ENCODE measurements at places on chromosomes 6 and 20. TPM values are rescaled to one million over a fixed set of nuclear protein-coding genes. Genes with fewer than 3 reads are reported as not detected.
A peak's percentile ranks its signal among the peaks of the same experiment; 100 is the strongest.

DNA sequence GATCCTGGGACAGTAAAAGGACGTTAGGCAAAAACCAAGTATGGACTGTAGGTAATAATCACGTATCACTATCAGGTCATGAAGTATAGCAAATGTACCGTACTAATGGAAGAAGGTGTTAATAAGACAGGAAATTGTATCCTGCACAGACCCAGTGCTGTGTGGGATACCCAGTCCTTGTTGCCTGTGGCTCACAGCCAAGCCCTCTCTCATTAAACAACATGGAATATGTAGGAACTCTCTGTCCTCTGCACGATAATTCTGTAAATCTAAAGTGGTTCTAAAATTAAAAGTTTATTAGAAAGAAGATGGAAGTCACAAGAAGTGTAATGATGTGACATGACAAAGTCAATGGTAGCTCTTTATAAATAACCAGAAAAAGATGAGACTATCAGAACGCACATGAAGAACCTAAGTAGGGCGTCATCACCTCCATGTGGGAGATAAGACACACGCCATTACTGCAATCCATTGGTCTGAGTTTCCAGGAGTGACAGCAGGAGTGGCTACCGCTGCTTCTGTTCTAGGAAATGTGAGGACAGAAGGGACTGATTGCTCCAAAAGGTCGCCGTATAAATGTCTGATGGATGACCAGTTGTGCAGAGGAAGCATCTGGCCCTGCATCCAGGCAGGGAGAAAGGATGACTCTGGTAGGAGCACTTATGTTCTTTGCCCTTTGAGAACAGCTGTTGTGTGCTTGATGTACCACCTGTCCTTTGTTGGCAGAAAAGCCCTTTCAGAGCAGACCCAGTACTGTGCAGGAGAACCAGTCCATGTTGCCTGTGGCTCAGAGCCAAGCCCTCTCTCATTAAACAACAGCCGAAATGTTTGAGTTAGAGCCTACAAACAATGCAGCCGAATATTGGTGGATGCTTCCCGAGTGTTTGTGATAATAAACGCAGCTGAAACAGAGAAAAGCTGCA is 125.6 kb downstream of the FIG4 start:
- DNase-seq: no peak

GRCh38 chr20:507761-508332 is 35.7 kb downstream of the CSNK2A1 start:
- DNase-seq: no peak

DNA sequence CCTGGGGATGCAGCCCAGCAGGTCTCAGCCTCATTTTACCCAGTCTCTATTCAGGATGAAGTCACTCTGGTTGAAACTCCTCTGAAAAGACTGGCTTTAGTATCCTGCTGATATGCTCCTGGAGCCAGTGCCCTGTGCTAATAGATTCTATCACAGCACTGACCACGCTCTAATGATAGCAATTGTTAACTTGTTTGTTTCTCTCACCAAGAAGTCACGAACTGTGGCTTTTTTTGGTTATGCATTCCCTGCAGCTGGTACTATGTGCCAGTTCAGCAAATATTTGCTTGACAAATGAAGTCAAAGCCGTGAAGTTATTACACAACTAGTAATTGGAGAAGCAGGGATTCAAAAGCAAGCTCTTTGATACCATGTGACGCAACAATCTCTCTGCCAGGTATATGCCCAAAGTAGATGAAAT is 754.6 kb downstream of the KIF16B start:
- no peak for DNase-seq

PCSK2 gene
- 1.5 TPM for total RNA-seq

BPI gene
- not detected for total RNA-seq

DNA sequence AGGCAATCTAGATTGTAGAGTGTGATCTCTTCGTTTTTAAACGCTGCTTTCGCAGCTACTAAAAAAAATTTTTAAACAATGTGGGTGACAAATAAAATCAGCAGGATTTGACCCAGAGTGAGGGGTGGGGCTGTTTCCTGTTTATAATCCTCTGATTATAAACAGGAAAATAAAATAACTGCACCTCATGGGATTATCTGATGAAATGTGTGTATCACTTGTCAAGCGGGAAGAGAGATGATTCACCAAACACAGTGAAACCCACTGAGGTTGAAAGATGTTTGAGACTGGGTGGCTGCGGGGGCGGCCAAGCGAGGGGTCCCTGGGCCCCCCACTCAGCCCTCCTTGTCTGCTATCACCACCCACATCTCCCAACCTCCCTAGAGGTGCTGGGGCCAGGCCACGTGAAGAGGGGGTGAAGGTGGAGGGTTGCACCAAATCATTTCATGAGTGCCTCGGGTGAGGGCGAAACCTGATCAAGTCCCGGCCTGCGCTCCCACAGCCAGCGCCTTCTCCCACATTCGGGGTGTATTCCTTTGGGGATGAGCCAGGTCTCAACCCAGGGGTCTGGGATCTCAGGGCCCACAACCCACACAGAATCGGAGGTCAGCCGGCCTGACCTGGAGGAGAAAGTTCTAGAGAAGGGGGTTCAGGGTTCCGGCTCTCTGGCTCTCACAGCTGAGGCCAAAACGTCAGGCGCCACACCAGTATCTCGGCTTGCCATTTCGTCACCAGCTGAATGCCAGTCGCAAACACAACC is 212.5 kb downstream of the BMP7 start:
- DNase-seq: no peak

LAMA5 gene
- total RNA-seq: 113 TPM

GRCh38 chr6:129575378-129576118 is 134.4 kb downstream of the ARHGAP18 start:
- no peak for DNase-seq

RIPOR2 gene
- total RNA-seq: 5.4 TPM

RFX6 gene
- not detected for total RNA-seq

DNA sequence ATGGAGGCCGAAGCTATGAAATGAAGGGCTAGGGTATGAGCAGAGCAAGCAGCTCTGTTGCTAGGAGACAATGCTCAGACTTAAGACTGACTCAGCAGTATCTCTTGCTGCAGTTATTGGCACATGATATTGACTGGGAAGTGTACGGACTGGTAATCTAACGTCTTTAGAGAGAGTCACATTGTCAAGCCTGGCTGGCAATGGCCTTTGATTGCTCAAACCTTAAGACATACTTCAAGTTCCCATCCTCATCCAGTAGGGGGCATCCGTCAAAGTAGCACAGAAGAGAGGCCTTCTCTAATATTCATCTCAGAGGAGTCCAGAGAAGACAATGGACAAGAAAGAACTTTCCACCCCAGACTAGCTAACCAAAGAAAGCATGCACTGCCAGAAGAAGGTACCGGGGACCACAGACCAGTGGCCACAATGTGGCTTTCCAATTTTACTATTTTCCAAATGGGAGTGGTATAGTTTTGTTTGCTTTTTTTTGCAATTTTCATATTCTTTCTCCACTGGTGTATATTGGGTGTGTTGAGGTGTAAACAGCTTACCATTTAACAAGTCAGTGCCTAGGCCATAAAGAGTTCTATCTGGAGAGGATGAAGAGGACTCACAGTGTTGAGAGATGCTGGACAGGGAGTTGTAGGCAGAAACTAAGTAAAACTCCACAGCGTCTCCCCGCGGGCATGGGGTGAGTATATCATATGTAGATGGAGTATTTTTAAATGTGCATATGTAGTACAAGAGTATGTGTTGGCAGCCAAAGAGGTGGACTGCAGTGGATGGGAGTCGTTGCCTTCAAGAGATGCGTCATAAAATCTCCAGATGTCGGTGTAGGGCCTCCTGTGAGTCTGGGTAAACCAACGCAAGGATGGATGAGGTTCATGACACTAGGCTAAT is 36.7 kb downstream of the LRFN2 start:
- peak; percentile 27 for DNase-seq

GRCh38 chr6:14464055-14464454 is 346.5 kb downstream of the CD83 start:
- DNase-seq: no peak

GRCh38 chr20:48965189-48965910 is 43.8 kb downstream of the ARFGEF2 start:
- DNase-seq: no peak

GRCh38 chr6:152086223-152086873 is 278.9 kb downstream of the ESR1 start:
- DNase-seq: no peak

DNA sequence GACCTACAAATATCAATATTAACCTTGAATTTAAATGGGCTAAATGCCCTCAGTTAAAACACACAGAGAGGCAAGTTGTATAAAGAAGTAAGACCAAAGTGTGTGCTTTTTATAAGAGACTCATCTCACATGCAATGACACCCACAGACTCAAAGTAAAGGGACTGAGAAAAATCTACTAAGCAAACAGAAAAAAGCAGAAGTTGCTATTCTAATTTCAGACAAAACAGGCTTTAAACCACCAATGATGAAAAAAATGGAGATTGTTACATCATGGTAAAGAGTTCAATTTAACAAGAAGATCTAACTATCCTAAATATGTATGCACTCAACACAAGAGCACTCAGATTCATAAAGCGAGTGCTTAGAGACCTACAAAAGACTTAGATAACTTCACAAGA is 741.9 kb upstream of the MARCKS start:
- DNase-seq: no peak

- DNase-seq: no peak
Observed at GRCh38 chr6:7062451-7063162, 45.2 kb upstream of the RREB1 start.

- no peak for DNase-seq
Observed at GRCh38 chr6:135291288-135292076, 110.4 kb downstream of the MYB start.

- no peak for DNase-seq
Observed at GRCh38 chr6:130815200-130816071, 11.8 kb upstream of the SMLR1 start.

CD93 gene
- 46.3 TPM for total RNA-seq

GRCh38 chr6:147447835-147448611 is 60.5 kb upstream of the SAMD5 start:
- DNase-seq: no peak

- DNase-seq: no peak
Observed at GRCh38 chr6:106684011-106684410, 54.6 kb downstream of the QRSL1 start.

TINAG gene
- 0.39 TPM for total RNA-seq

RBPJL gene
- total RNA-seq: not detected

DNA sequence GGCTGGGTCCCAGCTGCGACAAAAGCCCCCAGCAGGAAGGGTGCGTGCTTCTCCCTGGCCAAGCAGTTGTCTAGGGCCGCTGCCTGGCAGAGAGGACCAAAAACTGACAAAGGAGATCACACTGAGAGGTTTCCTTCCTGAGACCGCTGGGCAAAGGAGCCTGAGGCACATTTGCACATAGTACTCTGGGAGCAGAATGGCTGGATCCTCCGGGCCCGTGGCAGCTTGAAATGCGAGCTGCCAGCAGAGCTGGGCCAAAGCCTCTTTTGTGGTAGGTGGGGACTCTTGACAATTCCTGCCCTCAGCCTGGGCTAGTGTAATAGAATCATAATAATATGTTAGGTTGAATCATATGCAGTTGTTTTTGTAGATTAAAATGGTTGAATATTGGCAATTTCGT is 33.1 kb upstream of the RNF8 start:
- no peak for DNase-seq

MOG gene
- total RNA-seq: 1.7 TPM

IPCEF1 gene
- total RNA-seq: 0.99 TPM

GRCh38 chr6:122838060-122838780 is 49.2 kb downstream of the SMPDL3A start:
- no peak for DNase-seq

WDR46 gene
- 31.6 TPM for total RNA-seq

GRCh38 chr6:117617210-117618035 is 15.1 kb upstream of the GOPC start:
- DNase-seq: no peak

ADGRG6 gene
- 13.4 TPM for total RNA-seq

DNA sequence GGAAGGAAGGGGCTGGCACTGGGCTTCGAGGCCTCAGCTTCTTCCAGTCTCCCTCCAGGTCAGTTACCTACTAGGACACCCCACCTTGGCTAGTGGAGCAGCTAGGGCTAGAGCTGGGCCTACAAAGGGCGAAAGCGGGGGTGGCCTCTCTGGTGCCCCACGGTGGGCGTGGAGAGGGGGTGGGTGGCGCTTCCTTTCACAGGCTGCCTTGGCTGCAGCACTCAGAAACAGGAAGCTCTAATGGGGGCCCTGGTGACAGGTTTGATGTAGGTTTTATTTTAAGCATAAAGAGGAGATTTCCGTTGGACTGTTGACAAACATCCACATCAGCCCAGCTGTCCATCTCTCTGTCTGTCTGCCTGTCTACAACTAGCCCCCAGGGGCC is 13.4 kb downstream of the FAM110A start:
- DNase-seq: no peak

- no peak for DNase-seq
Observed at GRCh38 chr6:127900935-127901334, at the start of gene THEMIS. Gene THEMIS (minus strand): TSS chr6:127901058. CDS start chr6:127900932, 126 bp downstream.

GRCh38 chr6:91340896-91341395 is 754.1 kb upstream of the MAP3K7 start:
- no peak for DNase-seq

DNA sequence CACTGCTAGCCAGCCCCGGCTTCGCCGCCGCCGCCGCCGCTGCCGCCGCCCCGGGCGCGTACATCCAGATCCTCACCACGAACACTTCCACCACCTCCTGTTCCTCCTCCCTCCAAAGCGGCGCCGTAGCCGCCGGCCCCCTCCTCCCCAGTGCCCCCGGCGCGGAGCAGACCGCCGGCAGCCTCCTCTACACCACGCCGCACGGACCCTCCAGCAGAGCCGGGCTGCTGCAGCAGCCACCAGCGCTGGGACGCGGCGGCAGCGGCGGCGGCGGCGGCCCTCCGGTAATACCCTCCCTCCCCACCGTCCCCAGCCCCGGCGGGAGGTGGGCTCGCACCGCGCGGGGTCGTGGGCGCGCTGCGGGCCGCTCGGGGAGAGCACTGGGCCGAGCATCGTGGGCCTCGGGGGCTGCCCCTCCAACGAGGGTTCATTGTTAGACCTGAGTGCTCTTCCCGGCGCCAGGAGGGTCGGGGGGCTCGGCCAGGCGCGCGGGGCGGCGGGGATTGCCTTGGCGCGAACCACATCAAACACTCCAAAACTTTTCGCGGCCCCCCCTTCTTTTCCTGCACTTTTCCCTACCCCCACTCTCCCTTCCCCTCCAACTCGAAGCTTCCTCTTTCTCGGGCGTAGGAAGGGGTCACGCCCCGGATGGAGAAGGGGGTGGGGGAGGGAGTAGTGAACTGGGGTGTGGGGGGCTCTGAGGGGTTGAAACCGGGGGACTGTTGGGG is 827 bp downstream of the E2F3 start:
- DNase-seq: peak; percentile 59

DNA sequence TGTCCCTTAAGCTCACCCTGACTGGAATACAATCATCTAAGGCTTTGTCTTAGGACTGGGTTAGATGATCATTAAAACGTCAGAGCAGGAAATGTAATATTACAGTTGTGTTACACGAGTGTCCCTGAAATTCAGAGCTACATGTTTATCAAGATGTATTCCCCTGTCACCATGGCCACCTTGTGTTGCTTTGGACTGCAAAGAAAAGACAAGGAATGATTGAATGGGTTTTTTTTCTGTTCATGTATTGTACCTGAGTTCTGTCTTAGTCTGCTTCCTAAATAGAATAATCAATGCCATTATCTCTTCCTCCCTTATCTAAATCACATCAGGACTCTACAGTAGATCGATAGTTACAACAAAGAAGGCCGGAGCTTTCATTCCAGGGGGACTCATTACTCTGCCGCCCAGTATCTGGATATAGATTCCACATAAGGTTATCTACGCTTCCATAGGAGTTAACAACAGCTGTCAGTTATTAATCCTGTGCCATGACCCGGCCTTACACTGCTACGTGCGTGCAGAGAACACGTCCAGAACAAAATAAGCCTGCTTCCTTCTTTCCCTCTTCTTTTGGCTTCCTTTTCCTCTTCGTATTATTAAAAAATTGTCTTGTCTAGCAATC is 274.1 kb upstream of the SASH1 start:
- DNase-seq: no peak

GRCh38 chr6:140494321-140495108 is 1120.1 kb upstream of the CITED2 start:
- DNase-seq: no peak
